ENCODE measurements at places on chromosomes 11 and 22.

GRCh38 chr22:40718250-40719204 lies 39.2 kb downstream of the MCHR1 start:
- DNase-seq: no peak

GRCh38 chr11:122804796-122805195 lies 33.5 kb upstream of the CRTAM start:
- DNase-seq: no peak

GRCh38 chr11:114080219-114080618 lies 20.7 kb downstream of the ZBTB16 start:
- no peak for DNase-seq

DNA sequence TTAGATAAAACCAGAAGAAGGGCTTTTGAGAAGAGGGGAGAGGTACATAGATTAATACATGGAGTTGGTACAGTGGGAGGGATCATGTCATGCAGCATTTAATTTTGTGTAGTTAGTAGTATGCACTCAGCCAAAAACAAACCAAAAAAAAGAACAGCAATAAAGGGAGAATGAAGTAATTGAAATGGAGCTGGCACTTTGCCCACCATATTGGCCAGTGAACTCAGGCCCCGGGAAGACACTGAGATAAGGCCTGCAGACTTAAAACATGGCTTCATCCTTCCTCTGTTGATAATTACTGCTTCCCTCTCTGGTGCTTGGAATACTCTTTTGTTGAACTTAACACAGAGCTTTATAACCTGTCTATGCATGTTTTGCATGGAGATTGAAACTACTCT lies 3.1 kb downstream of the PANX1 start:
- DNase-seq: no peak

DNA sequence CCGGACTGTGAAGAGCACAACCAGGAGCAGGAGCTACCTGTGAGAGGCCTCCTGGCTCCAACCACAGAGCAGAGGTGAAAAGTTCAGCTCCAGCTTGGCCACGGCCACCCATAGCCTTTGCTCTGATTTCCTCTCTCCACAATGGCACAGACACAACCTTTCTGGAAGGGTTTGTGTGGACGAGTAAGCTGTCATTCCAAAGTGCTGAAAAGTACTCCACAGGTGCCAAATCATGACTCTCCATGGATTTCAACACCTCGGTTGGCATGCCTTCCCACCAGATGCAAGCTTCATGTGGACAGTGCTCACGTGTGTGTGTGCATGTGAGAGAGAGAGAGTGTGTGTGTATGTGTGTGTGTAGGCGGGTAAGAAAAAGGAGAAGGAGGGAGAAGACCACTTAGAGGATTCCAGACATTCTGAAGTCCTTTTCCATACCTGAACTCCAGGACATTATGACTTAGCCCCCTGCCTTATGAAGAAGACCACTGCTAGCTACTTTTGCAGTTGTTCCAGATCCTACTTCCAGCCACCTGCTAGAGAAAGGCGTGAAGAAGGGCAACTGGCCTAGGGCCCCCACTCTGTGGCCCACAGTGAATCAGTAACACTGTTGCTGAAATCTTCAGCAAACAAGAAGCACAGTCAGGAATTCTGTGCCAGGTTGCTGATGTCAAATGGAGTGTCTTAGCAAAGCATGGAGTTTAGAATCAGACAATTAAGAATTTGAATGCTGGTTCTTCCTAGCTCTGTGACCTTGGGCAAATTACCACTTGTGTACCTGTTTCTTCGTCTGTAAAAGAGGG lies 13.9 kb upstream of the NAV2 start:
- no peak for DNase-seq

GRCh38 chr11:119168471-119169281 lies at the start of gene NLRX1:
Gene NLRX1 (plus strand): TSS chr11:119168725. CDS start chr11:119171404, 2,679 bp downstream.
- peak; percentile 86 for DNase-seq

GRCh38 chr11:9138133-9138453 lies 46.7 kb upstream of the SCUBE2 start:
- no peak for DNase-seq

GRCh38 chr11:116461789-116462188 lies 311.0 kb downstream of the BUD13 start:
- DNase-seq: no peak

GRCh38 chr11:1856306-1857005 lies 3.6 kb downstream of the LSP1 start:
- DNase-seq: no peak

- DNase-seq: no peak
Observed at GRCh38 chr22:31750365-31751284, 693 bp upstream of the PRR14L start.

DNA sequence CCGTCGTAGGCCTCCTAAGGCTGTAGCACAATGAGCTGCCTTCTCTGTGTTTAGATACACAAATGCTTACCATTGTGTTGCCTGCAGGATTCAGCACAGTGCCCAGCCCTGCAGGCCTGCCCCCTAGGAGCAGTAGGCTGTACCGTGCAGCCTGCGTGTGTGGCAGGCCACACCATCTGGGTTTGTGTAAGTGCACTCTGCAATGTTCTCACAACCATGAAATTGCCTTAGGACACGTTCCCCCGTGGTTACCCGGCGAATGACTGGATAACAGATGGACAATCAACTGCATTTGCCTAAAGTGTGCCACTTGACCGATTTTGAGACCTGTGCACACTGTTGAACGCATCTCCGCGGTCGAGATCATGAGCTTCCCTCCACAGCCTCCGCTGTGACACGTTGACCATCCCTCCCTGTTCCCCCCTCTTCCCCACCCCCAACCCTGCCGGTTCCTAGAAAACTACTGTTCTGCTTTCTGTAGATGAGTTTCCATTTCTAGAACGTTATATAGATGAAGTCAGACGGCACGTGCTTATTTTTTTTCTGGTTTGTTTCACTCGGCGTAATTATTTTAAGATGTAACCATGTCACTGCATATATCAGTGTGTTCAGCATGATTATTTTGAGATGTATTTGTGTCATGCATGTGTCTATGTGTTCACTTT lies 22.2 kb upstream of the CTSD start:
- DNase-seq: no peak

GRCh38 chr11:107921997-107922396 lies 6.3 kb upstream of the RAB39A start:
- no peak for DNase-seq

- no peak for DNase-seq
Observed at GRCh38 chr11:36500315-36500721, 9.8 kb downstream of the TRAF6 start.

GRCh38 chr11:1277936-1278512 lies 31.4 kb downstream of the TOLLIP start:
- DNase-seq: no peak

DNA sequence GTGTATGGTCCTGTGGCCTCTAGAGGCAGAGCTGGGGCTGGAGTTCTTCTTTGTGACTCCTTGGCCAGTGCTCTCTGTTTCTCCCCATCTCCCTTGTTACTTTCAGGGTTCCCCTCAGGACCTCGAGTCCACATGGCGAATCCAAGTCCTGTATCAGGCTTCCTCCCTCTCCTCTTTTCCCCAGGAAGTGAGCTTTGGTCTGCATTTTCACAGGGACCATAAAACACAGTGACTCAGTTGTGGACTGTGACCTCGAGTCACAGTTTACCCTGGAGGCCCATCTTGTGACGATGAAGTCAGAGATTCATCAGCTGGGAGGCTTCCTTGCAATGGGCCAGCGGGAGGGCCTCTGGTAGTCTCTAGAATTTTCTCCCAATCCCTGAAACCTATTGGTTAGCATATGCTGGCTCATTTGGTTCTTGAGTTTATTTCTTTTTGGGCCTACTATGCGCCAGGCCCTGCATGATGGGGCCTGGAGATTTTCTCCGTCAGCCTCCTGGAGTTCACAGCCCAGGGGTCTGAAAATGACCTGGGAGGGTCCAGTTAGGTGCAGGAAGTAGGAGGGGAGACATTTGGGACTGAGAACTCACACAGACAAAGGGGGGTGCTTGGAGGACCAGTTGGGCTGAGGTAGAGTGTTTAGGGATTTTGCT lies 100.8 kb downstream of the KIAA1671 start:
- no peak for DNase-seq

DNA sequence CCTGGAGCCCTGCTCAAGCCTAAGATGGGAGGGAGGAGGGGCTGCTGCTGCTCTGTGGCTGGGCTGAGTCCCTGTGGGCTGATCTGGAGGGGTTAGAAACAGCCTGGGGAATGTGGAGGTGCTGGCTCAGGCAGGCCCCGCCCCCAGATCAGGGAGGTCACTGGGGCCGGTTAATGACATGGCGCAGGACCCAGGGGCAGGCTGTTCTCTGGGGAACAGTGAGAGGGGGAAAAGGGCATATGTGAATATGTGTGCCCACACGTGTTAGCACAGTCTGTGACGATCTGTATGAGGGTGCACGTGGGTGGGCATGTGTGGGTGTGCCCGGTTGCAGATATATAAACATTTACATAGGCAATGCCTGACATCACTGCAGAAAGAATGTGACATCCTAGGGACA lies 143.5 kb downstream of the MIAT start:
- no peak for DNase-seq

DNA sequence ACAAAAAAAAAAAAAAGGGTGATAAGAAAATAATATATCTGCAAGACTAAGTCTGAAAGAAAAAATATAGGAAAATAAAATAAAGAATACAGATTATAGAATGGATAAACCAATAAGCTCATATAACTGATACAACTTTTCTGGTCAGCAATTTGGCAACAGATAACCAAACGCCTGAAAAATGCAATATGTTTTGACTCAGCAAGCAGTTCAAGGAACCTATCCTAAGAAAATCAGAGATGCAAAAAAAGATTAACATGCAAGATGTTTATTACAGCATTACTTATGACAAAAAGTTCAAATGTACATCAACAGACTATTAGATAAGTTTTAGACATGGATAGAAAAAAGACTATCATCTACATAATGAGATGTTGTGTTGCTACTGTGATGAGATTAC lies 27.1 kb upstream of the GAB2 start:
- no peak for DNase-seq

DNA sequence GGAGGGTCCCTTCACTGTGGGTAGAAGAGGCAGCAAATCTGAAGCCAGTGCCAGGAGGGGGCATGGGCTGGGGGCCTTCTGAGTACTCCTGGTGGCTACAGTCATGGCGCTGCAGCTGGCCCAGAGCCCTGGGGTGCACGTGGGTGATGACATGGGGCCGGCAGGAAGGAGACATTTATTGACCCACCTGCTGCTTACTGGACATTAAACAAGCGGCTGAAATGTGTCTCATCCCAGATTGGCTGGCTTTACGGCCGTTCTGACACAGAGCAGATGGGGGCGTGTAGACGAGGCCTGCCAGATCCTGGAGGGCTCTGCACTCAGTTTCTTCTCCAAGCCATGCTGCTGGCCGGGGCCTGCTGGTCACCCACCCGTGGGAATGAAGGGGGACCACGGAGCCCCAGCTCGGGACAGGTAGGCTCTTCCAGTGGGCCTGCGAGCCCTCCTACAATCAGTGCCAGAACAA lies 906.9 kb downstream of the BRD1 start:
- DNase-seq: no peak

DNA sequence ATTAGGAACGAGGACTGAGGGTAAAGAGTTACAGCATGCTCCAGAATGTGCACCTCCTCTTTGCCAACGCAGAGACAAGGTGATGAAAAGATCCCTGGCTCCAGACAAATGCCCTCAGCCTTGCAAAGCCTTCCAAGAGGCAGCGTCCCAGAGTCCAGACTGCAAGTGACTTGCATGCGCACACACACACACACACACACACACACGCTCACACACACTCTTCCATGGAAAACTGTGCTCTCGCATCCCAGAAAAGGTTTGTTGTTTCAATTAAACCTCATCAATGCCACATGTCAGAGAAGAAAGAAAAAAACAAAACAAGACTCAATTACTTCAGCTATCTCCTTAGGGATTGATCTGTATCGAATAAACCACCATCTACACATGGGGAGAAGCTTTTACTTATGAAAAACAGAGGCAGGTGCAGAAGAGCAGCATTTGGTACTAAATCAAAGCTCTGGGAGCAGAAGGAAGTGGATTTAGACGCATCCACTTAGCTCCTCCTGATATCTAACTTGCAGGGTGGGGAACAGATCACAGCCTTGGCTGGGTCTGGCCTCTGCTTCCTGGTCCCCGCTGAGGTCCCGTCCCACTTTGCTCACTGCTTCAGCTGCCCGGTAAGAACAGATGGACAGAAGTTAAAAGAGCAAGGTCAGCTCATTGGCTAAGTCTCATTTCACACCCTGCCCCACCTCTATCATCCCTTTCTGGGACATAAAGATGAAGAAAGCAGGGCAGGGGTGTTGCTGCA lies 249.8 kb upstream of the BLID start:
- no peak for DNase-seq

- no peak for DNase-seq
Observed at GRCh38 chr11:1283906-1284305, 25.5 kb downstream of the TOLLIP start.

DNA sequence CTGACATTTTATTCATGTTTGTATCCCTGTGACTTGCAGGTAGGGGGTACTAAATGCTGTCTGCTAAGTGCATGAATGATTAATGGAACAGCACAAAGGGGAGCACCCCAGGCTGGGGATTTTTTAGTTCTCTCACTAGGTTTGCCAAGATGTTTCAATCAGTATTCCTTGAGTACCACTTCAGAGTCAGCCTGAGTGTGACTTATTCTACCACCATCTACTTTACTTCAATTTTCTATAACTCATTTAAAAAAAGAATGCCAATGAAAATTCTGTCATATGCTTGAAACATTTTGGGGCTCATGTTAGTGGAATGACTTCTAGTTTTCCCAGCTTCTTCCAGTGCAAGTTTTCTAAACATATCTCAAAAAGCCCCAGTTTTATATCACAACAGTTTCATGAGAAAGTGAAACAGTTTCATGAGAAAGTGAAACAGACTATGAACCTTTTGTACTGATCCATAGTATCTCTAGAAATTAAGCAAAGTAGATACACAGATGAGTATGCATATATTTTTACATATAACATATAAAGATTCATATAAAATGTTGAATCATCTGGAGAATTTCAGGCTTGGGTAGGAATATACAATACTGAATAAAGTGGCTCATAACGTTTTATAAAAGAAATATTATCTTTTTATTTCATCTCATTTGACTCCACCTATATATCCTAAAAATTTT lies 252.4 kb downstream of the GRM5 start:
- DNase-seq: no peak

DNA sequence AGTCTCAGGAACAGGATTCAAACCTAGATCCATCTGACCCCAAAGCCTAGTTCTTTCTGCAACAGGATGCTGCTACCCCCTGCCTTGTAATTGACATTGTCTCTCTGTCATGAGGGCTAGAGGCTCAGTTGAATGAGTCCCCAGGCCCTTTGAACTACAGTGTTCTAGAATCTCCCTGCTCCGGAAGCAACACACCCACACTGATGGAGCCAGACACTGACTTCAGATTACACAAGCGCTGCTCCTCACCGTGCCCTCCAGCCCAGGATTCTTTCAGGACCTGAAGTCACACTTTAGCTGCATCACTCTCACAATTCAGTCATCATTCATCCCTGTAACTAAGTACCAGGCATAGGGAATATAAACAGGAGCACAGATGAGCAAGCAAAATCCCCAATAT lies 69.6 kb downstream of the RAB30 start:
- DNase-seq: no peak

- DNase-seq: no peak
Observed at GRCh38 chr11:22984045-22984444, 123.8 kb upstream of the CCDC179 start.

DNA sequence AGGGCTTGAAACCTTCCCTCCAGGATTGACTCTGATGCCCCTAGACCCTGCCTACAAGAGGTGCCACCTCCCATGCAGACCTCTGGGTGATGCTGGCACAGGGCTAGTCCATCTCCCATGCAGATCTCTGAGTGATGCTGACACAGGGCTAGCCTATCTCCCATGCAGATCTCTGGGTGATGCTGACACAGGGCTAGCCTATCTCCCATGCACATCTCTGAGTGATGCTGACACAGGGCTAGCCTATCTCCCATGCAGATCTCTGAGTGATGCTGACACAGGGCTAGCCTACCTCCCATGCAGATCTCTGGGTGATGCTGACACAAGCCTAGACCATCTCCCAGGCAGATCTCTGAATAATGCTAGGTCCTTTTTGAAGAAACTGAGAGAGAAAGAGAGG lies 321.7 kb downstream of the NTM start:
- DNase-seq: no peak
